ENCODE measurements at places on chromosomes 4 and X.

DNA sequence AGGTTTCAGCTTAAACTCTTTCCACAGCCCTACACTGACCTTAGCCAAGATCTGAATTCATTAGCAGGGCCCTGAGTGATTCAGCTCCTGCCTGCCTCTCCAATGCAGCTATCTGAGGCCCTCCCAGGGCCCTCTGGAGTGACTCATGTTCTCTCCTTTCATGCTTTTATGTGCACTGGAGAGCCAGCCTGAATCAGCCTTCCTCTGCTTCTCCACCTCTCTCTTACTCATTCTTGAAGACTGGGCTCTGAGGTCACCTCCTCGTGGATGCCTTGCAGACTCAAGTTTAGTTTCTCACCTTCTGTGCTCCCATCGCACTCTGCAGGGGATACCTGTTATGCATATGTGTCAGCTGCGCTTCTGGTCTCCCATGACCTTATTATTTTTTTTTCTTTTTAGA lies 3.1 kb upstream of the OCIAD2 start:
- no peak for DNase-seq

DNA sequence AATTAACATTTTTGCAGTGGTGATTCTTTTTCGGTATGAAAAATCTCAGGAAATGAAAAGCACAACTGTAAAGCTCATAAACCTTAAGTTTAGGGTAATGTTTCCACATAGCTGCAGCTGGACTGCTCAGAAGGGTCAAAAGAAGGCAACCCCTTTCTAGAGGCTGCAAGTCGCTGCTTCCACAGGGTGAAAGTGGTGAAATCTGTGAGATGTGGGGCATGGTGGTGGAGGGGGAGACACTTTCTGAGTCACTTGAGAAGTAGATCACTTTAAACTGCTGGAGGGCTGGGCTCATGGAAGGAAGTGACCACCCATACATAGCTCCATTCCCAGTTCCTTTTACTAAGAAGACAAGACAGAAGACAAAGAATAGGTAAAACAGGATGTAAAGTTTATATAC lies 8.7 kb downstream of the SFRP2 start:
- DNase-seq = no peak

GRCh38 chr4:25031077-25031621 lies 403 bp upstream of the LGI2 start:
- peak; percentile 42 for DNase-seq

GRCh38 chrX:13076176-13076961 lies 31.9 kb upstream of the FAM9C start:
- DNase-seq = no peak

- peak; percentile 74 for DNase-seq
Measured at GRCh38 chrX:24146283-24146949, 3.1 kb upstream of the ZFX start.

- peak; percentile 79 for DNase-seq
Measured at GRCh38 chr4:12852338-12853307, 631.5 kb downstream of the RAB28 start.

- DNase-seq = no peak
Measured at GRCh38 chrX:15988661-15989603, 134.3 kb upstream of the AP1S2 start.

DNA sequence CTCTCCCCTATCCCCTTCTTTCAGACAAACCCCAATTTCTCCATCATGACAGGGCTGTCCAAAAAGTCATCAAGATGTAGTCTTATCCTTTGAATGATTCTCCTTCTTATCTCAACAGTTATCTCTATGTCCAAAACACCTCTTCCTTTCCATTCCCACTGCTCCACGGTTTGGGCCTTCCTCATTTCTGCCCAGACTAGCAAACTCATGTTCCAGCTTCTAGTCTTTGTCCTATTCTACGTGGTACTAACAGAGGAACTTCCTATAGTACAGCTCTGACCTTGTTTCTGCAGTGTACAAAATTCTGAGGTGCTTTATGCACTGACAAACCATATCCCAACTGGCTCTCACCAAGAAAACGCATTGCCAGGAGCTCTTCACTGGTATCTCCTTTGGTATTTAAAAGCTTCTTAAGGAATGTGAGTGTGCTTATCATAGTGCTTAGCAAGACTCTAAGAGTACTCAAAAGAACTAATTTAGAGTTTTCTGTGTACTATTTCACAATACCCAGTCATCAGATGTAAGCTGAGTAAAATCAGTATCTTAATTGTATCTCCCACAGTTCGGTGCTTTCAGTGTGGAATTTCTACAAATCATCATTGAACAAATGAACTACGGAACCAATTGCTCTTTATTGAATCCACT lies 65.5 kb downstream of the MAML3 start:
- no peak for DNase-seq

All from lung (tissue), 17 donors.